NCI-H345 (cell line): ENCODE measurements at places on chromosomes 12 and 14.

DNA sequence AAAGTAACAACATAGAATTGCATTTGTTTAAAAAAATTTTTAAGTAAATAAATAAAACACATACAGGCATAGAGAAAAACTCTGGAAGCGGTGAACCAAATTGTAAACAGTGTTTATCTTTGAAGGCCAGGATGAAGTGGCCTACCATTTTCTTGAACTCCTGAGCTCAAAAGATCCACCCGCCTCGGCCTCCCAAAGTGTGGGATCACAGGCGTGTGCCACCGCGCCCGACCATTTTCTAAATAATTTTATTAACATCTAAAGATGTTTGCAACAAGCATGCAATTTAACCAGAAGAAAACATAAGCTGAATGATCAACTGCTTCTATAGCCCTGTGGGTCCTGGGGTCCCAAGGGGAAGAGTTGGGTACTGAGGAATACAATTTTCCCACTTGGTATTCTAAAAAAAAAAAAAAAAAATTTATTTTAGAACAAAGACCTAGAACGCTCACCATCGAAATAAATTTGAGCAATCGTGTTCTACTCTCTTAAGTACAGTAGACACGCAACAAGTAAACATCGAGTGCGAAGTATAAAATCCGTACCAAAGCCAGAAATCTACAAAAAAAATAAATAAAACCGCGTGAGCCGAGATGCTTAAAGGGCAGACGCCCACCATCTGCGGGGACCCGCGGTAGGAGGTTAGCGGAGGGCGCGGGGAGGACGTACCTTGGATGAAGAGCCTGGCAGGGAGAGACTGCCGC lies 484 bp downstream of the MIS18BP1 start:
- DNase-seq: peak; percentile 30

GRCh38 chr12:93113317-93114006 lies 184.4 kb upstream of the EEA1 start:
- DNase-seq: no peak

DNA sequence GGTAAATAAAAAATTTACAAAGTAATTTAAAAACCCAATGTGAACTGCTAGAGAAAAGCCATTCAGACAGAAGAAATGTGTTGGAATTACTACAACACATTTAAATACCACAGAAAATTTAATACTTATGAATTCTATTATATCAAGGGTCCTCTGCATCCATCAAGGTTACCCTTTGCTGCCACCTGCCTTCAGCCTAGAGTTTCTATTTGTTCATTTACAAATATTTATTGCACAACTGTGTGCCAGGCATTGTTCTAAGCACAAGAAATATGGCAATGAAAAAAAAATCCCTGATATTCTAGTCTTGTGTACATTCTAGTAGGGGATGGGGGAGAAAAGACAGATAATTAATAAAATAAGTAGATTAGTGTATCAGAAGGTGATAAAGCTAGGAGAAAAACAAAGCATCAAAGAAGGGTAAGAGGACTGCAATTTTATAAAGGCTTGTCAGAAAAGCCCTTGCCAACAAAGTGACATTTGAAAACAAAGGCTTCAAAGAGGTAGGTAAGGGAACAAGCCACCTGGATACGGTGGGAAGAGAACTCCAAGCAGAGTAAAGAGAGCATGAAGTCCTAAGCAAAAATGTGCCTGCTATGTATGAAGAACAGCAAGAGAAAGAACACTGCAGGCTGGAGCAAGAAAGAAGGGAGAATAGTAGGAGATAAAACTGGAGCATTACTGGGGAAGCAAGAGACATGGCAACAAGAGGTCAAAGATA lies 59.1 kb upstream of the SLC6A13 start:
- no peak for DNase-seq

GRCh38 chr14:96091149-96091693 lies 52.1 kb downstream of the C14orf132 start:
- DNase-seq: peak; percentile 29

DNA sequence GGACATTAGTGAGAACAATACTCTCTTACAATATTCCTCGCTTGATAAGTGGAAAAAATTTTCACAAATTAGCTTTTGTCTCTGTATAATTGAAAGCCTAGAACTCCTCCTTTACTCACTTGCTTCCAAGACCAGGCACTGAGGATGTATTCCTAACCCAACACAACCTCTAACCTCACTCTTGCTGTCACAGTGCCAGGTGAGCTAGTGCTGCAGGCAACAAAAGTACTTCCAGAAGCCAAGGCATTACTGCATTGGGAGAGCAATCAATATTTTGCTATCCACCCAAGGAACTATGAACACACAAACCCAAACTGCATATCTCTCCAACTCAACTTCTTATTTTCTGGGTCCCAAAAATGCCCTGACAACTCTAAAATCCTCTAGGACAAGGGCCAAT lies 1081.0 kb downstream of the VRK1 start:
- DNase-seq: no peak

GRCh38 chr12:5661811-5662210 lies 229.9 kb downstream of the NTF3 start:
- no peak for DNase-seq

DNA sequence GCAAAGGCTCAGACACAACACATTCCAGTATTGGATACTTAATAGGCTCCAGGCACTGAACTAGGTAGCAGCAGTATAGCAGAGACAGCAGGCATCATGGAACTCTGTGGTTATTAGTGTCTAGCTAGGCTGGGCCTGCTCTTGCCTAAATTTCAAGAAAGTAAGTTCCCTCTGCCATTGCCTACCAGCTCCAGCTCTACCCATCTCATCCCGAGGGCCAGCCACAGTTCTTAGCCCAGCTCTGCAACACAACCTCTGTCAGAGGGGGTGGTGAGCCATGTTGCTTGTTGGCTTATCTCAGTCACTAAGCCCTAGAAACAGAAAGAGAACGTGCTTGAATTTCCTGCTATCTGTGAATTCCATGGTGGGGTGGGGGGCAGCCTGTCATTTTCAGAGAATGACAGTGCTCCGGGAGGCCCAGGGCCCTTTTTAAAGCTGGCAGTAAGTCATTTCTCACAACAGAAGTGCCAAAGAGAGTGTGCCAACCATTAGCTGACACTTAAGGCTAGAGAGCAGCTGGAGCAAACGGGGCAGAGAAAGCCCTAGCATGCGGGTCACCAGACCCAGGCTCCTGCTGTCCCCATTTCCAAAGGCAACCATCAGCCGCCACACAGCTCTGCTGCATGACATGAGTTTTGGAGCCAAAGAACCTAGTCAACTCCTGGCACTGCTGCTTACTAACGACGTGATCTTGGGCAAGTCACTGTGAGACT lies 105.9 kb downstream of the PRMT8 start:
- no peak for DNase-seq

DNA sequence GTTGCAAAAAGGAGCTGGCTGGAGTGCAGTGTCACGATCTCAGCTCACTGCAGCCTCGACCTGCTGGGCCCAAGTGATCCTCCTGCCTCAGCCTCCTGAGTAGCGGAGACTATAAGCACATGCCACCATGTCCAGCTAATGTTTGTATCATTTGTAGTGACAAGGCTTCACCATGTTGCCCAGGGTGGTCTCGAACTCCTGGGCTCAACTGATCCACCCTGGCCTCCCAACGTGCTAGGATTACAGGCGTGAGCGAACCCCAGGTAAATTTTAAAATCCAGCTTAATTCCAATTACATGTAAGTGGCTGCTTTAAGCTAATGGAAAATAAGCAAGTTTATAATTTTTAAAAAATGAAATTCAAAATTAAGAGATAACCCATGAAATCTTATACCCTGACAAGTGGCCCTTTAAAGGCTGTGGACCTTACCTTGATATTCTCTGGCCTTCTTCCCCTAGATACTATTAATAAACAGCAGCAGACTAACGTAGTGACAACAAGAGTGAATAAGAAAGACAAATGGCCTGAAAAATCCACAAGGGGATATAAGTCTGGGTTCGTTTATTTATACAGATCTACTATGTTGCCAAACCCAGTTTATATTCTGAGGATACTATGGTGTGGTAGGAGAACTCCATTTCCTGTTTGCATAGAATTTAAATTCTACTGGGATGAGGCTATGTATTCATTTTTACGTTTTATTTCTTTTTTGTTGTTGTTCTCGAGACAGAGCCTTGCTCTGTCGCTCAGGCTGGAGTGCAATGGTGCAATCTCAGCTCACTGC lies 25.6 kb upstream of the SLC2A3 start:
- DNase-seq: no peak

DNA sequence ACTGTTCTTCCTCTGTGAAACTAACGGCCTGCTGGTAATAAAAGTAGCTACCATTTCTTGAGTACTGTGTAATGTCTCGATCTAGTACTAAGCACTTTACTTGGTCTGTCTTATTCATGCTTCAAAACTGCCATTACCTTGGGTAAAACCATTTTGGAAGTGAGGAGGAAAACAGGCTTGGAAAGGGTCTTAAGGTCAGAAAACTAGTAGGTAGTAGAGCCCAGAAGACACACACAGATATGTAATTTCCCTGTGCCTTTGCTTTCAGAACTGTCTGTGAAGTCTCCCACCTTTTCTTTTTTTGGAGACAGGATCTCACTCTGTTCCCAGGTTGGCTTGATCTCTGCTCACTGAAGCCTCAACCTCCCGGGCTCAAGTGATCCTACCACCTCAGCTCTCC lies 3.4 kb upstream of the DDX55 start:
- no peak for DNase-seq

- DNase-seq: no peak
Measured at GRCh38 chr12:122013791-122014590, 7.7 kb upstream of the BCL7A start.

GRCh38 chr12:120693848-120694247 lies 6.9 kb downstream of the MLEC start:
- DNase-seq: no peak
